ENCODE measurements at places on chromosomes 6 and 20.

DNA sequence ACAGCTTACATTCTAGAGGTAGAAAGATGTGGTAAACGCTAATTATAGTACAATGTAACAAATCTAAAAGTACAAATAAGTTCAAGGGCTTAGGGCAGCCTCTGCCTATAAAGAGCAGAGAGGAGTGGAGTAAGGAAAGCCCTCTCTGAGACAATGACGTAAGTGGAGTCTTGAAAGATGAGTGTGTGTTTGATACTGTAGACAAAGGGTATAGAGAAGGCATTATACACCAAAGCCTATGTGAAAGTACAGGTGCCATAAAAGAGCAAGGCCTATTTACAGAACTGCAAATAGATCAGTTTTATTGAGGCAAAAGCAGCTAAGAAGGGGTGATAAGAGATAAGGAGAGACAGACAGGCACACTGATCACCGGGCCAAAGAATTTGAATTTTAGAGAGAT, 10.9 kb downstream of the GOPC start:
- DNase-seq = no peak

DNA sequence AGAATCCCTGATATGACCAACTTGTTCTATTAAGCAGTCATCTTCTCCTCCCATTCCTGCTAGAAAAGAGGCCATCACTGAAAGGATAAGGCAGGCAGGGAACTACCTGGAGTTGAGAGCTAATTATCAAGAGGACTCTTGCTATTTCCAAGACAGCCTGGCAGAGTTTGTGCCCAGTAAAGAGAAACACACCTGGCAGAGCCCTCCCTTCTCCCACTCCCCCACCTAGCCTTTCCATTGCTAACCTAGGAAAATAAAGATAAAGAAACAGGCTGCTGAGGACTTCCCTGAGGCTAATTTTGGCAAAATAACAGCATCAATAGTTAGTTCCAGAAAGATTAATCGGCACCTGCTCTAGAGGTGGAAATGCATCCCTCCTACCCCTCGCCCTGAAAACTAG, 20.4 kb upstream of the RAB22A start:
- DNase-seq = no peak

DNA sequence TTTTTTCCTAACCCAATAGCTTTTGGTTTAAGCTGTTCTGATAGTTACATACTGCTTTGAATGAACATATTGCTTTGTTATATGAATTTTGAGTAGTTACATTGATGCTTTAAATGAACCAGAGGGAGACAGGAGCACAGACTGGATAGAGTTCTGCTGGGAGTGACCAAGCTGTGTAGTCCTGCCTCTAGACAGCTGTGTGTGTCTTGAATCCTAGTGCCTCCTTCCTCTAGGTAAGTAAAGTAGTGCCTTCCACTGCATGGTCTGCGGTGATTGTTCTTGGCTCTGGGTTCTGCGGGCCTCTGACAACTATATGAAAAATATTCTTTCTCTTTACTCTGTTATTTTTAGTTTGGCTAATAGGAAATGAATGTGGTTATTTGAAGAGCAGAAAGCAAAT, 46.0 kb upstream of the ADGRG6 start:
- DNase-seq = no peak

DNA sequence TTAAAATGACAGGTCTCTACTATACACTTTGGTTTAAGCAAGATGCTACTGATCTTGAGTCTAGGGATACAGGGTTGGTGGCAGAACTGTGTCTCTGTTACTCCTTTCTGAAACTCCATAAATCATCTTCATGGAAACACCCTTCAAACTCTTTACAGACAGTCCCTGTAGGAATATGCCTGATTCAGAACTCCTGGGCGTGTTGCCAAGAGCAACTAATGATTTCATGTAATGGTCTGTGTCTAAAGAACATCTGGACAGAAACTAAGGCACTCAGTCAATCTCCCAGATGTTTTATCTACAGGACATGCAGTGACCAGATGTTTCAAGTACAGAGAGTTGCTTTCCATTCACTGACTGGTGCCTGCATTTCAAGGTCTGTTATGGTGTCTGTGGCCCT, 464.4 kb upstream of the CHD6 start:
- DNase-seq = no peak

- DNase-seq = no peak
These were observed 184.5 kb upstream of the MARCKS start for GRCh38 chr6:113672491-113673149.

DNA sequence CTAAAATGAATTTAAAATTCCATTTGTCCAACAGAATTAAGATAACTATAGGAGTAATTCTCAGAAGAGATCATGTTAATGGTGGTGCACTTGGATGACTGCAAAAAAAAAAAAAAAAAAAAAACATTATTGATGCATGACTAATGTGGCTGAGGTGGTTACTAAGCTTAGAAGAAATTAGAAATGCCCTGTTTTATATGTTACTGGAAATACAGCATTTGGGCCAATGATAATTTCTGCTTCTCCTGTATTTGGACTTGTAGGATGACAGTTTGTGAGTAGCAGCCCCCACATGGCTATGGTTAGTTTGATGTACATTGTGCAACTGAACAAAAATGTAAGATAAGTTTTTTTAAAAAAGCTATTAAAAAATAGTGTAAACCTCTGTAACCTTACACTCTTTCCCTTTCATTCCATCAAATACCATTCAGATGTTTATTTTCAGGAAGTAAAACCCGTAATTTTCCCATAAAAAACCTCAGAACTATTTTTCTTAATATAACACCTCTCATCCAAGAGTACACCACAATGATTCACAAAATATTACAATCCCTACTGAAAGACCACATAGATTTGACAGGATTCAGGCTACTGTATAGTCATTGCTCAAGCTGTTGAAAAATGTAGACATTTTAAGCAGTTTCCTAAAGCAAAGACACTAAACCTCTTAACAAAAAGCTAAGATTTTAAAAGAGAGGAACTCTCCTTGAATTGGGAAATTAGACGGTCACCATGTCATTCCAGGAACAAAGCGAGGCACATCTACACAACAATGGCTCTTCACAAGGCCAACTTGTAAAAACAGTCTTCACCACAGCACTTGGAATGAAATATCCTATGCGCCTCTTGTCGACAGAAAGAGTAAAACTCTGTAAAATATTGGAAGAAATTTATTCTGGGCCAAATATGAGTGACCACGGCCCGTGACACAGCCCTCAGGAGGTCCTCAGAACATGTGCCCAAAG, 83.0 kb downstream of the WDR27 start:
- DNase-seq = no peak

DNA sequence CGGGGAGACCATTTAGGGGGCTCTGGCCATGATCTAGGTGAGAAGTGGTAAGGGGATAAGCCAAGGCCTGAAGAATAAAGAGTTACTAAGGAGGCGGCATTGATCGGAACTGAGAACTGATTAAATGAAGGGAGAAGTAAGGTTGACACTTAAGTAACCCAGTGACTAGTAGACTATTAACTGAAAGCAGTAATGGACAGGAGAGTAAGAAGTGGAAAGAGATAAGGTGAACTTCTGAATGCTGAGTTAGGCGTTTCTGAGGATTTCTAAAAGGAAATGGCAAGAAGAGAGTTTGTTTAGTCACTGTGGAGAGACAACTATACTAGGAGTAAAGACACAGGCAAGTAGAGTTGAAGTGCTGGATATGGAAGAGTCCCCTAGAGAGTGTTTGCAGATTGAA, 1.9 kb downstream of the ABCF1 start:
- no peak for DNase-seq

GRCh38 chr6:43771858-43772680, 2.1 kb downstream of the VEGFA start:
- peak; percentile 42 for DNase-seq

All from activated naive CD8-positive, alpha-beta T cell treated with anti-CD3 and anti-CD28 coated beads, Interleukin-2, amount 50 U/mL, for 16 hours (primary cell).